ENCODE measurements at places on chromosomes 3 and 15.

- no peak for DNase-seq
These were observed 27.7 kb upstream of the PLXNA1 start for GRCh38 chr3:126955004-126955790.

DNA sequence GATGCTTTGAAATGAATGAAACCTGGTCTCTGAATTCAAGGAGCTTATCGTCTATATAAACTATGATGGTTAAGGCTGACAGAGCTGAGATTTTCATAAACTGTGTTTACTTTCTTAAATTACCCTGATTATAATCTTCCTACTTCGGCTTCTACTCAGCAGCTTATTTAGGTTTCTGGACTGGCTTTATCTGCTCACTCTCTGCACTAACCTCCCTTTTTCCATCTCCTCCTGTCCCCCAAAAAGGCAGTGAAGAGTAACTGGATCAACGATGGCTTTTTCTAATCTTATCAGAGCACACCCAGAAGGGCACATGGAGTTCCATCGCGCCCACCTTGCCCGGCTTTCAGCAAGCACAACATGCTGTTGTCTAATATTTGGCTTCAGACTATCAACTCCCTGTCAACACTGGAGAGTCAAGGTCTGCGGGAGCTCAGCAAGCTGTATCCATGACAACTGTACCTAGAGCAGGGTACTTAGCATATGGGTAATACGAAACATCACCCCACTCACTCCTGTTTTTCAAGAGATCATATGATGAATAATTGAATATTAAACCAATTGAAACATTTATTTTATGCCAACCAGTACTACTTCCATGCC, 417.3 kb downstream of the GABRB3 start:
- DNase-seq = no peak

DNA sequence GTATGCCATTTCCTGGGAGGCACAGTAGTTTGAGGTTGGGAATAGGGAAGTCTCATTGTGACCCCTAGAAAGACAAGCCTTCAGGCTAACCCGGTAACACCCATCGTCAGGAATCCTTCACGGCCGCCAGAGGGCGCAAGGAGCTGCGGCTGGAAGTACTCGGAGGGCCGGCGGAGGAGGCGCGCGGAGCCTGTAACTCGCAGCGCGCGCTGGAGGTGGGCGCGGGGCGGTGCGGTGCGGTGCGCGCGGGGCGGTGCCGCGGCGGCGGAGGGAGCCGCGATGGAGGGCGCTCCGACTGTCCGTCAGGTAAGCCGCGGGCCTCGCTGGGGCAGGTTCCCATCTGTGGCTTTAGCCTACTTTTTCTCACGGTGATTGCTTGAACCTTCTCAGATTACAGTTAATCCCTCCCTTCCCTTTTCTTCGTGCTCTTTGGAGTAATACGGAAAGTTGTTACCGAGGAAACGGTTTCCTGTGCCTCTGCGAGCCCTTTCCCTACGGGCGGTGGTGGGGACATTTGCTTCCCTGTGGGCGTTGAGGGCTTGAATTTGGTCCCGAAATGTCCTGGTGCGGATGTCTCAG, at the start of gene GRAMD1C:
GRAMD1C (plus strand) TSS at position 158 of the 579 bp plus-strand sequence; CDS start at position 280, 122 bp downstream.
- peak; percentile 71 for DNase-seq

DNA sequence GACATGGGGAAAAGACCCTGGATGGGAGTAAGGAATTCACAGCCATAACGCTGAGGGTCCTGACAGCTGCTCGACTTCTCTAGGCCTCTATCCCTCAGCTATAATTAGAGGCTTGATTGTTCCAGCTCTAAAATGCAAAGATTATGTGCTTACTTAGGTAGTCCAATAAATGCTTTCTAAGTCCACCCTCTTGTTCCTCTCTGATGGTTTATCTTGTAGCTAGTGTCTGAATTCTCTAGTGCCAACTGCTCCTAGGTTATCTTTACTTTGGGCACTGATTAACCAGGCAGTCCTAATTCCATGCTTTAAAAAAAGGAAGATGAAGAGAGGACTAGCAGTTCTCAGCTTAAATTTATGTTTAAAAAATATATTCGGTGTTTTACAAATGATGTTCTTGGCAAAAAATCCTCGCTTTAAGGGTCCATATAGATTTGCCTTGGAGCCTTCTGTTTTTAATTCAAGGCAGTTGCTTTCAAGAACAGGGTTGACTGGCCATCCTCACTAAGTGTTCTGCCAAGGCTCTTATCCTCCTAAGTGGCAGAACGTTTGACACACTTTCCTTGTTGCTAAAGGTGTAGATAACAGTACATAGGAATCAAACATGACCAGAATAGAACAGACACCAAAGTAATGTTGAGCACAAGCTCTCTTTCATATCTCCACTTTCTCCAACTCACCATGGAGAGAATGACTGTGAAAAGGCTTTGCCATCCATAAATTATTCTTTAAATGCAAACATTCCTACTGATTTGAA, 60.6 kb downstream of the THRB start:
- DNase-seq = no peak

DNA sequence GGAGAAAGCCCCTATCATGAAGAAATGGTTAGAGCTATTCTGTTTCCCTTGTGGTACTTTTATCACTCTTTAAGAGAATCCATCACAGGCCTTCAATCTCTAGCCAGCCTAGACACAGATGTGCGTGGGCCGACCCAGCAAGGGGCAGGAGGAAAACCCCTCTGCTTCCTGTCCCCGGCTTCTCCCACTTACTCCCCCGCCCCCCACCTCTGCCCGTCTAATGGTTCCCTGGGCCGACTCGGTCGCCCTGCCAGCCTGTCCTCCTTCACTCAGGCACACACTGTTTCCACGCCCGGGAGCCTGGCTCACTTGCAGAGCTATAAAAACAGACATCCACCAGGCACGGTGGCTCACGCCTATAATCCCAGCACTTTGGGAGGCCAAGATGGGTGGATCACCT, 58.3 kb upstream of the TFRC start:
- DNase-seq = no peak

DNA sequence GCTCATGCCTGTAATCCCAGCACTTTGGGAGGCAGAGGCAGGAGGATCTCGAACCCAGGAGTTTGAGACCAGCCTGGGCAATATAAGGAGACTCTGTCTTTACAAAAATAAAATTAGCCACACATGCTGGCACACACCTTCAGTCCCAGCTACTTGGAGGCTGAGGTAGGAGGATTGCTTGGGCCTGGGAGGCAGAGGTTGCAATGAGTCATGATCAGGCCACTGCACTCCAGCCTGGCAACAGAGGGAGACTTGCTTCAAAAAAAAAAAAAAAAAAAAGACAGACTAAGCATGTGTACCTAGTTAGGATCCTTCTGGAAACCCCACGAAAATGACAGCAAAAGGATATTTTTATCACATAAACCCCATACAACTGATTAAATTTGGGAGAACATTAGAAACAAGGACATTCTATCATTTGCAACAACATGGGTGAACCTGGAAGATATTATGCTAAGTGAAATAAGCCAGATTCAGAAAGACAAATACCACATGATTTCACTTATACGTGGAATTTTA, 44.9 kb downstream of the METTL6 start:
- DNase-seq = no peak

GRCh38 chr3:156016902-156017301, 103.5 kb upstream of the KCNAB1 start:
- no peak for DNase-seq

Data from amygdala (tissue), 56 donors.